ENCODE measurements at places on chromosomes 1 and 21.

- DNase-seq, result no peak
Measured at GRCh38 chr1:238129677-238130076, 239.0 kb upstream of the ZP4 start.

- no peak for DNase-seq
Measured at GRCh38 chr1:243550276-243550675, 294.4 kb downstream of the SDCCAG8 start.

GRCh38 chr1:83705091-83705490, 293.8 kb downstream of the TTLL7 start:
- no peak for DNase-seq

DNA sequence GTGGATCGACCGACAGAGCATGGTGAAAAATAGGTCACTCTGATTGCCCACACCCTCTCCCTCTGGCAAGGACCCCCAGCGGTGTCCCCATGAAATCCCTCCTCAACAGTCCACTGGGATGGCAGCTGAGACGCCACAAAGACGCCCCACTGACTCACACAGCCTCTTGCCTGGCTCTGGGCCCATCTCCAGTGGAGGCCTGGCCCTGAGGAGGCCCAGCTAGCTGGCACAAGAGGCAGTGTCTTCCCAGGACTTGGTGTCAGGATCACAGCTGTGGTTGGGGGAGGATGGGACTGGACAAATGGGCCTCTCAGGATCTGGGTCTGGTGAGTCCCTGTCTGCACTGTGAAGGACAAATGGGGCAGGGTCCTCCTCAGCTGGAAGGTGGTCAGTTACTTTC, 4.6 kb downstream of the ALX3 start:
- no peak for DNase-seq

GRCh38 chr1:203362720-203363025, 11.8 kb upstream of the FMOD start:
- DNase-seq, result peak; percentile 66

DNA sequence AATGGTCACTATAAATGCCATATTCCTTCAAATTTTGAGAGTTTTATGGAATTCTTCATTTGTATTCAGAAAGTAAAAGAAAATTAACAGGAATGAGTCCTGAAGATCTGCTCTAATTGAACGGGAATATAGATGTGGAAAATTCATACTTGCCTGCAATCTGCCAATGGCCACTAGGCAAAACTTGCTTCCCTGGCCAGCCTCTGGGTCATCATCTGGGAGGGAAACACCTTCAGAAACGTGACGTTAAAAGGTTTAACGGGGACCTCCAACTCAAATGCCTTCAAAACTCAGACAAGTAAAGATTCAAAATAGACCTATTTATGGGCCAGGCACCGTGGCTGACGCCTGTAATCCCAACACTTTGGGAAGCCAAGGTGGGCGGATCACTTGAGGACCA, 21.7 kb upstream of the CTSK start:
- no peak for DNase-seq

DNA sequence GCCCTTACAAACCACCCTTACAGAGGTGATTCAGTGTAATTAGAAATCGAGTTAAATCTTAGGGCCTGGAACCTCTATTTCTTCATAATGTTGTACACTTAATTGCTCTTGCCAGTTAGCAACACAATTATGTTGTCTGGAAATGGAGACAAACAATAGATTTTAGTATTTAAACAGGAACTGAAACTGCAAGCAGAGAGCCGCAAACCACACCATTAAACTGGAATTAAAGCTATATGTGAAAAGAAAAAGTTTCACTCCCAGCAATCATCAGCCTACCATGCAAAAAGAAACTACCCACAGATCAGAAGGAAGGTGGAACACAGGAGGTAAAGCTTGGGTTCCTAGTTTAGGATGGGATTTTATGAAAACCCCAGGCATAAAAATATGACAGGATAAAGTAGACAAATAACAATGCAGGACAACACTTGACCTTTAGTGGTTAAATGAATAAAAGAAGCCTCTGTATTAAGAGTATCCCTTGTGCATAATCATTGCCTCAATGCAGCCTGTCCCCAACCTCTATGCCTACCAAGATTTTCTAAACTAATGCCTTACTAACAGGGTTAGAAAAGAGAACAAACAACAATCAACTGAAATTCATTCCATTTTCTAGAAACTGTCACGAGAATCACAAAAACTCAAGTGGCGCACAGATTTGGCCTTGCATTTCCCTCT, 304.3 kb upstream of the ESRRG start:
- no peak for DNase-seq

GRCh38 chr1:216600730-216601609, 122.3 kb downstream of the ESRRG start:
- peak; percentile 70 for DNase-seq

DNA sequence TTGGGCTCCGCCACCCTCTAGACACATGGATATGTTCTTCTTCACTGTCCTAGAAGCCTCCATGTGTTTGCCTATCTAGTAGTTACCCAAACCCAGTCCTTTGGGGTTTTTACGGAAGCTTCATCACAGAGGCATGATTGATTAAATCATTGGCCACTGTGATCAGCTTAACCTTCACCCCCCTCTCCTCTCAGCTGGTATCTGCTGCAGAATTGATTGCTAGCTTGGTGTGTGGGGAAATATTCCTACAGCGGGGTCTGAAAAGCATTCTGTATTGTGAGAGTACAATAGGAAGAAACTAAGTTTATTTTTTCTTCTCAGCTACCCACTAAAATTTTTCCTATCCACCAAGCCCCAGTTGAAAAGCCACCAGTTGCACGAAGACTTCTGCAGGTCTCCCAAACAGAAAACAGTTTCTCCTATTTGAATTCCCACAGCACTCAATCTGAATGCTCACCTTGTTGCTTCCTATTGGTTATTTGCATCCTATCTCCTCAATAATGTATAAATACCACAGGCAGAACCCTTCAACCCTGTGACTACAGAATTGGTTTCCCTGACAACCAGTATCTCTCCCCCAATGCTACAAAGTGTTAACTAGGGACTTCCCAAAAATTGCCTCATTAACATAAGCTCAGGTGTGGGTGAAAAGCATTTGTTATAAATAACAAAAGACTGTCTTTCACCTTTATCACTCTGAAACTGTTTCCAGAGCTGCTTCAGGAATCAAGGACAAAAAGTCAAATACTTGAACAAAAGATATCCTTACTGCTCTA, 9.3 kb upstream of the VANGL1 start:
- DNase-seq, result no peak
